ENCODE measurements at places on chromosomes 4 and X.

GRCh38 chr4:183299464-183299863 lies 20.6 kb downstream of the CLDN22 start:
- DNase-seq, result no peak

GRCh38 chr4:16952896-16953630 lies 54.6 kb upstream of the LDB2 start:
- no peak for DNase-seq

DNA sequence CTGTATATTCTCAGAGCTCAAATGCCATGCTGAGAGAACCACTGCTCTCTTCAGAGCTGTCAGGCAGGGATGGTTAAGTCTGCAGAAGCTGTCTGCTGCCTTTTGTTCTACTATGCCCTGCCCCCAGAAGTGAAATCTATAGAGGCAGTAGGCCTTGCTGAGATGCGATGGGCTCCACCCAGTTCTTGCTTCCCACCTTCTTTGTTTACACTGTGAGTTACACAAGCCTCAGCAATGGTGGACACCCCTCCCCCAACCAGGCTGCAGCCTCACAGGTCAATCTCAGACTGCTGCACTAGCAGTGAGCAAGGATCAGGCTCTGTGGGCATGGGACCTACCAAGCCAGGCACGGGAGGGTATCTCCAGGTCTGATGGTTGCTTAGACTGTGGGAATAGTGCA lies 271.6 kb downstream of the CENPC start:
- no peak for DNase-seq

DNA sequence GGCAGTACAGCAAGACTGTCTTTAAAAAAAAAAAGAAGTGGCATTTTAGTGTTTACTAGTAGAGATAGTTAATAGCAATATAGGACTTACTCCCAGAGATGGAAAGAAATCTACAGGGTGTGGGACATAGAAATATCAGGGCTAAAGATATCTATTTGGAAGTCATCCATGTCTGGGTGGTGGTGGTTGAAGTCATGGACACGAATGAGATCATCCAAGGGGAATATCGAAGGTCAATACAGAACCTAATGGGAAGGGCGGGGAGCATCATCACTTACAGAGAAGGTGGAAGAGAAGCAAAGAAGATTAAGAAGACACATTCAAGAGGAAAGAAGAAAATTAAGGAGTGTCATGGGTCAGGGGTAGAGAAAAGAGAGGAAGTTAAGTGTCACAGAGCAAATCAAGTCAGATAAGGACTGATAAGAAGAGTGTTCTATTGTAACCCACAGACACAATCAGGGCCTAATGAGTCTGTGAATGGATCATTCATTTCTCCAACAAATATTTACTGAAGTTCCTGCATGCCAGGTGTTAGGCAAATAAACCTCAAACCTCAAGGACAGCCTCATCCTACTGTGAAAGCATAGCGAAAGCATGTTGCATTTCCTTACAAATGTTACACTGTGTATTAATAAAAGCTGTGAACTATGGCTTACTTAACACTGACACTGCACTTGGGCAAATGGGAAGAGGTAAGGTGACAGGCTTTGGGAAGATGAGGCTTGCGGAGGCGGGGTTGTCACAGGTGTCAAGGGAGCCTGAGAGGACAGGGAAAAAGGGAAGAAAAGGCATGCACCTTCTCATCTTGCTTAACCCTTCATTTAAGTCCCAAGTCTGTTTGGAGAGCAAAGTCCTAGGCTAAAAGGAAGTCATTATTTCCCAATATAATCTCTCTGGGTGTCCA lies 65.3 kb downstream of the ELOVL6 start:
- no peak for DNase-seq

- no peak for DNase-seq
Measured at GRCh38 chrX:98194036-98194435, 1310.3 kb downstream of the RPA4 start.

GRCh38 chrX:15292861-15293260 lies 22.6 kb downstream of the ASB11 start:
- DNase-seq, result peak; percentile 5

GRCh38 chr4:8276358-8277240 lies 7.0 kb downstream of the HTRA3 start:
- no peak for DNase-seq

DNA sequence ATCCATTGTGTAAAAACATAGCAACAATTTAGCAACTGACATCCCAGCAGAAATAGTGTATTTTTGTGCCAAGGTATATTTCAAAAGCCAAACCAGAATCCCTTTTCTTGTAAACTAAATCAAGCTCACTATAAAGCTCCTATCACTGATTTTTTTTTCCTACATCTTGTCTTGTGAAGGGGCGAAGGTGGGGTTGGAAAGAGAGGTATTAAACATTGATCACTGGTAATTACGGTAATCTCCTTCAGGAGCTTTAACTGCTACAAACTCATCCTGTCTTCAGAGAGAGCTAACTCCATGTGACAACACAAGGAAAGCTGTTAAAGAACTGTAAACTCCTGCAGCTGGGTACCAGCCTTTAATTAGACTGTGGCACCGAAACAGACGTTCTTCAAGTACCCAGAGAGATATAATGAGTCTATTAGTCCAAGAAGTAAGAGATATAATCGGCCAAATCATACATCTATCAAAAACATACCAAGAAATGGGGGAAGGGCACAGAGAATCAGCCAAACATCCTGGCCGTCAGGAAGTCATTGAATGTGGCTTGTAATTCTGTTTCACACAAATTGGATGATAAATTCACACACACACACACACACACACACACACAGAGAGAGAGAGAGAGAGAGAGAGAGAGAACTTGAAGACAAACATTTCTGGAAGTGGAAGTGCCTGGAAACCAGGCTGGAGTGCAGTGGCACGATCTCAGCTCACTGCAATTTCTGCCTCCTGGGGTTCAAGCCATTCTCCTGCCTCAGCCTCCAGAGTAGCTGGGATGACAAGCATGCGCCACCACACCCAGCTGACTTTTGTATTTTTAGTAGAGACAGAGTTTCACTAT lies 111.9 kb upstream of the PPARGC1A start:
- no peak for DNase-seq

GRCh38 chr4:140837736-140838135 lies 81.6 kb upstream of the TBC1D9 start:
- DNase-seq, result no peak

GRCh38 chr4:76950956-76951671 lies 1.6 kb downstream of the SEPTIN11 start:
- peak; percentile 32 for DNase-seq

- DNase-seq, result no peak
Measured at GRCh38 chrX:44032479-44032878, 59.3 kb upstream of the NDP start.

GRCh38 chr4:174983128-174983750 lies 65.1 kb downstream of the ADAM29 start:
- DNase-seq, result no peak

All from epithelial cell of esophagus (primary cell).